Mammary epithelial cell (primary cell): ENCODE measurements at places on chromosomes 3 and 15.
A peak's percentile ranks its signal among the peaks of the same experiment; 100 is the strongest.

GRCh38 chr3:10563396-10563795 lies 58.0 kb upstream of the ATP2B2 start:
- no peak for DNase-seq

GRCh38 chr15:83166218-83166617 lies 41.4 kb downstream of the HDGFL3 start:
- DNase-seq, result no peak

GRCh38 chr3:187713504-187713903 lies 11.1 kb upstream of the RTP2 start:
- DNase-seq, result peak; percentile 42

DNA sequence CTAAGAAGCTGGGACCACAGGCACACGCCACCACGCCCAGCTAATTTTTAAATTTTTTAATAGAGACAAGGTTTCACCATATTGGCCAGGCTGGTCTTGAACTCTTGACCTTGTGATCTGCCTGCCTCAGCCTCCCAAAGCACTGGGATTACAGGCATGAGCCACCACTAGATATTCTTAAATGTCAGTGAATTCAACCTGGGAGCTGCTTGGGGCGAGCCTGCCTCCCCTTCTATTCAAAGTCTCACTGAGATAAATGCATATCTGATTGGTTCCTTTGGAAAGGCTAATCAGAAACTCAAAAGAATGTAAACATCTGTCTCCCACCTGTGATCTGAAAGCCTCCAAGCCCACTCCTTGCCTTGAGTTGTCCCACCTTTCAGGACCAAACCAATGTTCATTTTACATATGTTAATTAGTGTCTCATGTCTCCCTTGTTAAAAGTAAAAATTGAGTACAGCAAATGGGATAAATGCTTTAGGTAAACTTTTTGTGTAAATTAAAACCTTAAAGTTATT lies 15.0 kb downstream of the CYP11A1 start:
- DNase-seq, result no peak

DNA sequence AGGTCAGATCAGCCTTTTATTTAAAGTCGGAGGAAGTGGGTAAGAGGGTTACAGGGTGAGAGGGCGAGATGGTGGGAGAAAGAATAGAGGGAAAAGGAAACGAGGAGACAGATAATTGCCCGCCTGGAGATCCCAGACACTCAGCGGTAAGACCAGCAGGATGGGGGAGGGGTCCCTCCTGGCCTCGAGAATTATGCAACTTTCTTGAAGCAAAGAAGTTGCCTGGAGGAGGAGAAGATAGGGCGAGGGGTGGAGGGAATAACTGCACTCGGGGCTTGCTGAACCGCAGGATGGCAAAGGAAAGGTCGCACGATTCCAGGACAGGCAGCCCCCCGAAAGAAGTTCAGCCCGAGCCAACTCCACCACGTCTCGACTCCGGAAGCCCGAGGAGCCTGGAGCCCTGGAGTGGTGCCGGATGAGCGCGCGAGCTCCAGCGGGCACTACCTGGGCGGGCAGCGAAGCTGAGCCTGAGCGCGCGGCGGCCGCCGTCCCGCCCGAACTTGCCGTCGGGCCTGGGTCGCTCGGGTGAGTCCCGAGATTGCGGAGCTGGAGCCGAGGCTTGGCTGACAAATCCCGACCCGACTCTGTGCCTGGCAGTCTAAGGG lies 402 bp downstream of the WWTR1 start:
- no peak for DNase-seq

- peak; percentile 80 for DNase-seq
These were observed 104.8 kb downstream of the PPP2R3A start for GRCh38 chr3:136070334-136070733.

DNA sequence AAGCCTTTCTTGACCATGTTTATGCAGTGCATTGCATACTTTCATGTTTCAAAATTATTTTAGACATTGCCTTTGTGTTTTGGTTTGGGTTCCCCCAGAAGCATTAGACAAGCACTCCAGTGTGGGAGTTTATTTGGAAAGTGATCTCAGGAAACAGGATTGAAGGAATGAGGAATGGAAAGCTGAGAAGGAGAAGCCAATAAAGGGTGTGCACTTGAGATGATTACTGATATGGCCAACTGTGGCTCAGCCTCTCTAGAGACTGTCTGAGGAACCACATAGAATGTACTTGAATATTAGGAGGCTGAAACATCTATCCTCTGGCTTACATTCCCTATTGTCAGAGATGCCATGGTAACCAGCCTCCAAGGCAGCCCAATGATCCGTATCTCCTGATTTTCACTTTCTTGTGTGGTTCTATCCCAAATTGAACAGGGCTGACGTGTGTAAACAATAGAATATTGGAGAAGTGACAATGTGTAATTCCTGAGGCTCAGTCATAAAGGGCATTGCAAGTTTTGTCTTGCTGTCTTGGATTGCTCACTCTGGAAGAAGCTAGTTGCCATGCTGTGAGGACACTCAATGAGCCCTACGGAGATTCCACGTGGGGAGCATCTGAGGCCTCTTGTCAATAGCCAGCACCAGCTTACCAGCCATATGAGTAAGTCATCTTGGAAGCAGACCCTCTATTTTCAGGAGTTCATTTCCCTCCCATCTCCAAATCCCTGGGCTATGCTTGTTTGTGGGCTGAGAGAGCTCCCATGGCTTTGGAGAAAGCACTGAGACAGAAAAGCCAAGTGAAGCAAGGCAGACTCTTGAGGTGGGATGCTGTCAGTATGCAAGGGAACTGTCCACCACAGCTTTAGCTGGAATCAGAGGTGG lies 84.7 kb downstream of the SCN11A start:
- DNase-seq, result peak; percentile 76

GRCh38 chr15:33778852-33779251 lies 189.4 kb upstream of the CHRM5 start:
- DNase-seq, result no peak

DNA sequence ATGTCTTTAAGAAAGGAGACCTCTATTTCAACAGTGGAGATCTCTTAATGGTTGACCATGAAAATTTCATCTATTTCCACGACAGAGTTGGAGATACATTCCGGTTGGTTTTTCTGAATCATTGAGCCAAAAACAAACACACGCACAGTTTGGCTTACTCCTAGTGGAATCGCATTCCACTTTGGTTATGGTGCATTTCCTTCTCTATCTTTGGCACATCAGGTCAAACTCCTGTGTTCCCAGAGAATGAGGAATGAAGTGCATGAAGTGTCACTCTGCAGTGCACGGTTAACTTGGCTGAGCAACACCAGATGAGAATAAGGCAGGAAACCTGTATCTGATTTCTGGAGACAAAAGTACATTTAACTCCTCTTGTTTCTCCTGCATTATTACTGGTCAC lies 38.5 kb downstream of the HDC start:
- DNase-seq, result no peak

- DNase-seq, result no peak
These were observed 106.5 kb upstream of the P2RY1 start for GRCh38 chr3:152728231-152728980.

DNA sequence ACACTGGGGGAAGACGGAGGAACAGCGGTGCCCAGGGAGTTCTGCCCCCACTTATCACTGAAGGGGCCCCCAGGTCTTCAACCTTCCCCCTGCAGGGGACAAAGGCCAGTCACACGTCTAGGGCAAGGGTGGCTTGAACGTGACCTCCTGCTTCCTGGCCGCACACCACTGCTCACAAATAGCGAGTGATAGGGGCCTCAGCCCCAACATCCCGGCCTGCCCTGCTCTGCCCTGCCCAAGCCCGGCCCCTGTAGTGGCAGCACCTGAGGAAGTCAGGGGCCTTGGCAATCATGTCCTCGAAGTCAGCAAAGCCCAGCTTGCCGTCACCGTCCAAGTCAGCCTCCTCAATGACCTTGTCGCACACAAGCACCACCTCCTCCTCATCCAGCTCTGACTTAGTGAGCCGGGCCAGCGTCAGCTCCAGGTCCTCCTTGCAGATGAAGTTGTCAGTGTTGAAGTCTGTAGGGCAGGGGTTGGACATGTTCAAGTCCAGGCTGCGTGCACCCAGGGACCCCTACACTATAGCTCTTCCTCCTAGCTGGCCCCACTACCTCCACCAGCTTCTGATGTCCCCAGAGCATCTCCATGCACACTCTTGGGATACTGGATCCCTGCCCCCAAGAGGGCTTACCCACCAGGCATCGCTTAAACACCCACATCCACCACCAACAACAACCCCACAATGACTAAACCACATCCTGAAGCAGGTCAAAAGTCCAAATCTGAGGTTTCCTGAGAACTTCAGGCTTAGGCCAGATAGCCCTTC lies 13.3 kb downstream of the SH2D7 start:
- no peak for DNase-seq

- DNase-seq, result no peak
These were observed 49.6 kb upstream of the TLE3 start for GRCh38 chr15:70147178-70147760.

GRCh38 chr3:172227340-172228035 lies 188.1 kb downstream of the FNDC3B start:
- no peak for DNase-seq

DNA sequence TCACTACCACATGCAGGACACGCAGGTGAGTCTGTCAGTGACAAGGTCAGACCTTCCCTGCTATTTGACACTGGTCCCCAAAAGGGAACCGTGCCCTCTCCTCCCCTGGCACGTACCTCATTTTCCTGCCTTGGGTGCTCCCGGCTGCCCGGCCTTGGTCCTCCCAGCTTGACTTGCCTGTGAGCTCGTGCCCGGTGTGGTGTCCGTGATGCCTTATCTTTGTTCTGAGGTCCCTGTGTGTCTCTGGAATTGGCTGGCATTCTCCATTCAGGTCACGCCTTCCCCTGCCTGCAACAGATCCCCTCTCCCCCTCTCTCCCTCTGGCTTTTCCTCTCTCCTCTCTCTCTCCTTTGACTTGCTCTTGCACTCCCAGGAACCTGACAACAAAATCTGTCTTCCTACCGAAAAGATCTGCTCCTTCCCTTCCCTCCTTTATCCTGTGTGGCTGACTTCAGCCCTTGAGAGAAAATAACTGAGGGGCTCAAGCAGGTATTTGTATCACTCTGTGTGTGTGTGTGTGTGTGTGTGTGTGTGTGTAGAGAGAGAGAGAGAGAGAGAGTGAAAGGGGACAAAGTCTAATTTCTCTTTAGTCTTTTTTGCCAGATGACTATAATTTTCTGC lies at the start of gene MASP1:
TSS of gene MASP1 (minus strand) at position 226 of the 621 bp plus-strand sequence. CDS start at position 121, 105 bp downstream.
- no peak for DNase-seq

- no peak for DNase-seq
These were observed 119.5 kb downstream of the FGF12 start for GRCh38 chr3:192607798-192608197.

GRCh38 chr15:71424765-71425164 lies 309.5 kb downstream of the THSD4 start:
- no peak for DNase-seq
